Fibroblast of the aortic adventitia (primary cell): ENCODE measurements at places on chromosomes 4 and X. TPM values are rescaled to one million over a fixed set of nuclear protein-coding genes. Genes with fewer than 3 reads are reported as not detected.

BEX3 gene
- total RNA-seq, result 222 and 678 TPM in 2 replicates

RASL11B gene
- total RNA-seq, result 0.63 TPM in 1 of 2 replicates, not detected in the other

BEND4 gene
- not detected in 2 replicates for total RNA-seq

SYTL5 gene
- total RNA-seq, result 0.08 and 0.36 TPM in 2 replicates

KCND1 gene
- total RNA-seq, result 0.81 and 1.4 TPM in 2 replicates

GNRHR gene
- total RNA-seq, result not detected in 2 replicates

UGT2B15 gene
- total RNA-seq, result not detected in 2 replicates

BEND2 gene
- total RNA-seq, result not detected in 2 replicates

SSX4B gene
- not detected in 2 replicates for total RNA-seq

HTN1 gene
- not detected in 2 replicates for total RNA-seq

SCD5 gene
- 18.0 and 22.8 TPM in 2 replicates for total RNA-seq

BGN gene
- 12.3 and 133 TPM in 2 replicates for total RNA-seq

FAM200B gene
- total RNA-seq, result 30.4 and 35.3 TPM in 2 replicates

SLC26A1 gene
- total RNA-seq, result 0.27 TPM in 1 of 2 replicates, not detected in the other

RHOXF1 gene
- not detected in 2 replicates for total RNA-seq
